ENCODE measurements at places on chromosomes 16 and 17.

- DNase-seq: no peak
Observed at GRCh38 chr16:84774810-84775209, 45.0 kb upstream of the CRISPLD2 start.

GRCh38 chr17:73232587-73233373 lies 28.9 kb downstream of the CPSF4L start:
- peak; percentile 29 for DNase-seq

- no peak for DNase-seq
Observed at GRCh38 chr16:86073103-86073625, 174.2 kb downstream of the IRF8 start.

DNA sequence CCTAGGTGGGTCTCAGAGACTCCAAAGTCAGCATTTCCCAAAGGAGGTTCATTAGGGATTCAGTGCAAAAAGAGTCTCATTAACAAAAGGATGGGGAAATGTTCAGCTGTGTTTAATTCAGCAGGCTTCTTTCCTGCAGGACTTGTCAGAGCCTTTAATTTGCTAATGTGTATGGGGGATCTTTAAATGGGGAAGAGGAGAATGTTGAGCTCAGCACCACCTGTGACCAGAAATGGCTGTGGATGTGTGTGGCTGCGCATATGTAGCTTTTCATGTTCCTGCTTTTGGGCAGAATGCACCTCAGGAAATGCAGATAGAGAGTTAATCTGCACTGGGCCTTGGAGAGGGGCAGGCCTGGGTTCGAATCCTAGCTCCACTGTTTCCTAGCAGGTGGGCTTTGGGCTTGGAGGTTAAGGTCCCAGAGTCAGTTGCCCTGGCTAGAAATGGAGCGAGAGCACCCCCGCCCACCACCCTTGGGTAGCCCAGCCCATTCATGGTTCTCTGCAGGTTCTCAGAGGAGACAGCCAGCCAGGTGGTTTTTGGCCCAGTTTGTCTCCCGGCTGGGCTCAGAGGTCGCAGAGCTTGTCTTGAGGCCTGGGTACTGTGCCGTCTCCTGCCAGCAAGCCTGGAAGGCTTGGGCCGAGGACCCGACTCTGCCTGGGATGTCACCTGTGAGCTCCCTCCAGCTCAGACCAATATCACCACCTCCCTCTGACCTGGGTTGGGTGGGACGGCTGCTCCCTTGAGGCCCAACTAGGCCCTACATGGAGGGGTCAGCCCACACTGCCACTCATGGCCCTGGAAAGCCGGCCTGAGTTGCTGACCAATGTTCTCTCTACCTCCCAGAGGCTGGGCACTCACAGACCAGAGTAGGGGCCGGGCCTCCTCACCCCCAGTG lies 9.3 kb downstream of the ADCY7 start:
- DNase-seq: no peak

GRCh38 chr17:44219616-44220212 lies at the start of gene UBTF:
UBTF (minus strand) TSS chr17:44219675; CDS start chr17:44218229, 1,446 bp downstream.
- DNase-seq: peak; percentile 69

DNA sequence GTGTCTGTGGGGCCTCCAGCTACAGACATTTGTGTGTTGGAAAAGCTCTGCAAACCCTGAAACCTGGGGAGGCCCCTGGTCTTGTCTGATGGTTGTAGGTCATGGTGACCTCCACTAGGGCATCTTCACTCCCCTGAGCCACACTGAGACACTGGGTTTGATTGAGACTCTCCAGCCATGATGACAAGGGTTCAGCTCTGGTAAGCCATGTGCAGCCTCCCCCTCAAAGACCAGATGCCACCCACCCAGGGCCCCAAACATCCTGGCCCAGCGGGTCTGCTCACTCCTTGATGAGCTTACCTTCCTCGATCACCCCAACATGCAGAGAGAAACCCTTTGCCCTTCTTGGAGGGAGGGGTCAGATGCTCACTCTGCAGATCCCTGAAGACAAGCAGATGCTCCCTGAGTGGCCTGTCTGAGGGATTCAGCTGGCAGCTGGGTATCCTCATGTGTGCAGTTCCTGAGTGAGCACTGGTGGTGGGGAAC lies 101.6 kb downstream of the METRNL start:
- no peak for DNase-seq

- no peak for DNase-seq
Observed at GRCh38 chr16:50501986-50502615, 46.1 kb upstream of the NKD1 start.

DNA sequence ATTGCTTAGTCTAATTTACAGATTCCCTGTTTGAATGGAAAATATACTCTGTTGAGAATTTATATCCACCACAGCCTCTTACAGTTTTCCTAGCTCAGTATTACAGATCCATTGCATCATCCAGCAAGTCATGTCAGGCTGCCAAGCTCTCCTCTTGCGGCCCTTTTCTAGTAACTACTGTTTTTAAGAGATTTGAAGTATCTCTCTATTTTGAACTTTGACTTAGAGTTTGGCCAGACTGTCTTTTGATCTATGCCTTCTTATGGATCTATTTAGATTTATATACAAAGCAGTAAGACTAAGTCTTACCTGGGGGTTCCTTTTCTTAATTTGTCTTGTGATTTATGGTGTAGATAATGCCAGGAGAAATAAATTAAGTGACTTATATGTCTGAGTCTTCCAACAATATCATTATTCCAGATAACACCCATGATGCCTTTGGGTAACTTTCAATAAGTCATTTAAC lies 53.1 kb upstream of the ABCC11 start:
- peak; percentile 50 for DNase-seq

GRCh38 chr16:80704751-80705505 lies 99.5 kb downstream of the CDYL2 start:
- no peak for DNase-seq

DNA sequence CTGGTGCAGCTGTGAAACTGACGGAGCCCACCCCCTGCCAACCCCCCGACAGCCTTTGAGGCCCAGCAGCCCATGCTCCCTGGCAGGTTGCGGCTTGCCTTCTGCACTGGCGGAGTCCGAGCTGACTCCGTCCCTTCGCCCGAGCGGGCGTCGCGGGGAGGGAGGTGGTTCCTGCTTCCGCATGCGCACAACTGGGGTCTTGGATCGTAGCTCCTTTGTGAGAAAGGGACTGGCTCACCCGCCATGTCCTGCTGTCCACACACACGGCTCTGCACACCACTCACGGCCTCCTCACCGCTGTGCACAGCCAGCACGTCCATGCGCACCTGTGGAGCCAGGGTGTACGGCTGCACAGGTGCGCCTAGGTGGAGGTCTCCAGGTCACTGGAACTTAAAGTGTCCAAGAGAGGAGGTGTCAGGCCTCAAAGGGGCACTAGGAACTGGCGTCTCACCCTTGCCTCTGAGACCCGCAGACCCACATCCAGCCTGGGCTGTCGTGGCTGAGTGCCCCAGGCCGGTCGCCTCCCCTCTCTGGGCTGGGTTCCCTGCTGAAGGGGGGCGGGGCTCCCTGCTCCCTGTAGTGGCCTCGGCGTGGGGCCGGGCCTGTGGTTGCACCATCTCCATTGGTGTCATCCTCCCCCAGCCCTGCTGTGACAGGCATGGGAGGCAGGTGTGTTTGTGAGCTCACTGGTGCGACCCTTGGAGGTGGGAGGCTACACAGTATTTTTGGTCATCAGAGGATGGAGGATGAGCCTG lies 45.3 kb downstream of the JPH3 start:
- no peak for DNase-seq

DNA sequence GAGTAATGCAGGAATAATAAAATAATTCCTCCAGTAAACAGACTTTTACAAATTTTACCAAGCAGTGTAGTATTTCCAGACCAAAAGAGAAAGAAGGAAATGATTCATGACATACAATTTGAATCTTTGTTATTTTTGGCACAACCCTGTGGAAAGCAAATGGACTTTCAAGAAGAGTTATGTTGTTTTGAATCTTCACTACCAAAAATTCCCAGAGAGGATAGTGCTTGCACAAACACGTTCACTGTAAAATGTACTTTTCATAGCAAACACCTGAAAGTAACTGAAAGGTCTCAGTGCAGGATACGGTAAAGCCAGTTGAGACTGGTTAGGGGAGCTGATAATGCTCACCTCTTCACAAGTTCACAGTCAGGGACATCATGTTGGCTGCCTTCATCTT lies 107.1 kb downstream of the USP22 start:
- DNase-seq: no peak

GRCh38 chr16:21339941-21340340 lies 61.9 kb upstream of the CRYM start:
- no peak for DNase-seq

DNA sequence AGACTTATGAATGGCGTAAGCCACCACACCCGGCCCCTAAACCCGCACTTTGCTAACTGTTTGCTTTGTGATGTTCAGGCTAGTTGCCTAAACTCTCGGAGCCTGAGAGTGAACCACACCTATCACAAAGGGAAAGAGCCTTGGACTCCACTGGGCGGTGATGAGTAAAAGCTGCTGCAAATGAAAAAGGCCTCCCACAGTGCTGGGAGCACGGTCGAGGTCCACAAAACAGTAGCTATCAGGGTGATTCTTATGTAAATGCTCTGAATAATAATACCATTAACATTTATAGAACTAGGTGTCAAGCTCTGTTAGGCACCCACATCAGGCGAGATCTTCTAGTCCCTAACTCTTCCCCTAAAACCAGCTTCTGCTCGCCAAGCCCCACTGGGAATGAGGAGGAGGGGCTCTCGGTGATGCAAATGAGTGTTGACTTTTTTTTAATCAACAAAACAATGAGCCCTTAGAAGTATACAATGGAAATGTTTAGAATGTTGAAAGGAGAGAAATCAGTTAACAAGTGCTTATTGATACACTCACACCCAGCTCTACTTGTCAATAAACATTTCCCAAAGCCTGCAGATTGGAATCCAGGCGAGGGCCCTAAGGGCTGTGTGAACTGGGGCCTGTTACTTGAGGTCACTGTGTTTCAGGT lies 19.8 kb downstream of the FBRS start:
- no peak for DNase-seq

- no peak for DNase-seq
Observed at GRCh38 chr17:30920683-30921543, 832 bp upstream of the ADAP2 start.

DNA sequence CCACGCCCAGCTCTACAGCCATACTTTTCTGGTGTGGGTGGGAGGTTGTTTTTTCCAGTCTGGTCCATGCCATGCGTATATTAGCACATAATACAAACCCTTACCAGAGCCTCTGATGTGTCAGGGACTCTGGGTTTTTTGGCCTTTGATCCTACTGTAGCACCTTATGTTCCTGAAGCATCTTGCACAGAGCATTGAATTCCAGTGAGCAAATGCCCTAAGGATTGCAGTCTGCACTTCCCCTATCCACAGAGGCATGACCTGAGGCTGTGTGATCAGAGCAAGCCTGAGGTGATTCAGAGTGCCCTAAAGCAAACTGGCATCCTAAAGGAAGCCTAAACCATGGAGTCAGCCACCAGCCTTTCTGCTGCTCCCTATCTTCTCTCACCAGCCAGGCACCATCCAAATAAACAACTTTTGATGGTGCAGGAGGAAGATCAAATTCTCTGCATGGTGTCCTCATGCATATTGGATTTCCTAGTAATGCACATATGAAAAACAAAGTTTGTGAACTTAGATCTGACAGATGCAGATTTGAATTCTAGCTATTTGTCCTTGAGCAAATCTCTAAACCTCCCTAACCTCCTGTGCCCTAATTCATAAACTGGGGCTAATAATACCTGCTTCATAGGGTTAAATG lies 41.2 kb upstream of the HAS3 start:
- DNase-seq: no peak

- DNase-seq: no peak
Observed at GRCh38 chr17:21387616-21388015, 11.5 kb downstream of the KCNJ12 start.

GRCh38 chr16:74020095-74020670 lies 276.4 kb upstream of the PSMD7 start:
- no peak for DNase-seq

DNA sequence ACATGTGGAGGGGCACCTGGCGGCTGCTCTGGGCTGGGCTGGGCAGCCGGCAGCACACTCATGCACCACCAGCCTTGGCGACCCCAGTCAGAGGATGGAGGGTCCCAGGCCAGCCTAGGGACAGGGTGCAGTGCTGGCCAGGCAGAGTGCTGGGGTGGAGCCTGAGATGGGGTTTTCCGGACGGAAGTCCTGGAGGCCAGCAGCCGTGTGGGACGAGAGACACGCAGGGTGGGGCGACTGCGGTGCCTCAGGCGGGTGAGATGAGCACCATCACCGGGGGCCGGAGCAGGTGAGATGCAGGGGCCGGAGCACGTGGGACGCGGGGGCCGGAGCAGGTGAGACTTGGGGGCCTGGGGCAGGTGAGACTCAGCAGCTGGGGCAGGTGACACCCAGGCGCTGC lies 55.2 kb downstream of the LMF1 start:
- no peak for DNase-seq

DNA sequence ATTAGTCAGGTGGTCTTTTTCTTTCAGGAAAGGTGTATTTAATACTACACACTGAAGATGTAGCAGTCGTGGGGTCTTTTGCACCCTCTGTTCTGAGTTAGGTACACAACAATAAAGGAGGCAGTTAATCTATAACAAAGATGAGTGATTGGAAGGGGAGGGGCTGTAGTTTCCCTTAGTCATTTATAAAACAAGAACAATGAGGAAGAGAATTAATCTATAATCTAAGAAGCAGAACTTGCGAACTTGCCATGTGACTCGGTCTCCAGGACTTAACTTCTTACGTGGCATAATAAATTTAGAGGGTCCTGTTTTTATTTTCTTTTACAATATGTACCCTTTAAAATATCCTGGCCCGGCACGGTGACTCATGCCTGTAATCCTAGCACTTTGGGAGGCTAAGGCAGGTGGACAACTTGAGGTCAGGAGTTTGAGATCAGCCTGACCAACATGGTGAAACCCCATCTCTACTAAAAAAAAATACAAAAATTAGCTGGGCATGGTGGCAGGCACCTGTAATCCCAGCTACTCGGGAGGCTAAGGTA lies 8.6 kb upstream of the APPBP2 start:
- no peak for DNase-seq

GRCh38 chr16:20847550-20847949 lies 41.2 kb downstream of the REXO5 start:
- DNase-seq: no peak

- no peak for DNase-seq
Observed at GRCh38 chr17:50871898-50872297, 5.7 kb upstream of the TOB1 start.

DNA sequence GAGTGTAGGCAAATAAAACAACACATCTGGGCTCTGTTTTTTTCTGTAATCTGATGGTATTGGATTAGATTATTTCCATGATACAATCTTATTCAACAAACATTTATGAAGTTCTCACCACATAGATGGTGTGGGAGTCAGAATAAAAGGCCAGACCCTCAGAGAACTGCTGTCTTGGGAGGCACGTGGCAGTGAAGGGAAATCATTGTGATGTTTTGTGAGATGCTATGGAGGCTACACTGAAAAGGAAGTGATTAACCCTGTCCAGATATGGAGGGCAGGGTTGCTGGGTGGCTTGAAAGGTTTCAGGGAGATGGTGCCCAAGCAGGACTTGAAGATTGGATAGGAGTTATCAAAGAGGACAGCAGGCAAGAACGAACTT lies 35.6 kb downstream of the DHRS7B start:
- no peak for DNase-seq

Data from hindlimb muscle (tissue), 1 donor.